ENCODE measurements at places on chromosomes 1 and 21.

DNA sequence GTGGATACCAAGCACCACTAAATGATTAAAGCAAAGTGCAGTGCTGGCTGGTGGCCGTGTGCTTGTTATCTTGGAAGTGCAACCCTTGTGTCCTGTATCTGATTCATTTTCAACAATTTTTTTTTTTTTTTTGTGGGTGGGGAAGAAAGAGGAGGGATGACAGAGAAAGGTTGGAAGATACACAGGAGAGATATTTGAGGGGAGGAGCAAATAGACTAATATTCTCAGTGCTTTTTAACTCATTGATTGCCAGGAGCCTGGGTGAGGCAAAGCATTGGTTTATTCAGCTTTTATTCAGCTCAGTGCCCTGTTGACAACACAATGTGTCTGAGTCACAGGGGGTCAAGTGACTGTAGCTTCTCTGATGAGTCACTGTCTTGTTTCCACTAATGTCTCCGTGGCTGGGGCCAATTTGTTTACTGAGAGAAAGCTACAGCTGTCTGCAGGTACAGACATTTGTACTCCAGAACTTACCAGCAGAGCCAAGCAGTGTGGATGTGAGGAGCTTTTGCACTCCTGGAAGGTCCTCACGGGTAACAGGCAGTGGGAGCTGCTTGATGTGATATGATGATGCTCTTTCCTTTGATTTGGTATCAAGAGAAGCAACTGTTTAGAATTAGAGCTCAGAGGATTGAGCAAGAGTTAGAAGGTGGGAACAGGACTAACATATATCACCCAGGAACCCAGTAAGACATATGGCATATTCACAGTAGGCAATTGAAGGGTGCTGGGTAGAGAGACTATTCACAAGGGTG lies 23.6 kb upstream of the DNM3 start:
- no peak for DNase-seq

- no peak for DNase-seq
Measured at GRCh38 chr1:238648751-238649150, 737.6 kb upstream of the CHRM3 start.

DNA sequence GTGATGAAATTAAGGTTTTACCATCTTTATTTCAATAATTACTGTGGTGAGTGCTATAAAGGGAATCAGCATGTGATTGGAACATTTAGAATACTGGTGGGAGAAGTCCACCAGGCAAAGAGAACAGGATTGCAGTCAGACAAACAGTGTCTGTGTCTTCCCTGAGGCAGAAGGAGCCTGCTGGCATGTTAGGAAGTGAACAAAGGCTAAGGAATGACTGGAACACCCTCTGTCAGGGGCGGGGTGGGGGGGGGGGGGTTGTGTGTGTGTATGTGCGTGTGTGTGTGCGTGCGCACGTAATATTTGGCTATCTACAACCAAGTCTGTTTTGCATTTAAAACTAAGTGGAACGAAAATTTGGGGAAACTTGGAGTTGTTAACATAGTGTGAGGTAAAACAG lies 30.2 kb downstream of the SRRM1 start:
- no peak for DNase-seq

DNA sequence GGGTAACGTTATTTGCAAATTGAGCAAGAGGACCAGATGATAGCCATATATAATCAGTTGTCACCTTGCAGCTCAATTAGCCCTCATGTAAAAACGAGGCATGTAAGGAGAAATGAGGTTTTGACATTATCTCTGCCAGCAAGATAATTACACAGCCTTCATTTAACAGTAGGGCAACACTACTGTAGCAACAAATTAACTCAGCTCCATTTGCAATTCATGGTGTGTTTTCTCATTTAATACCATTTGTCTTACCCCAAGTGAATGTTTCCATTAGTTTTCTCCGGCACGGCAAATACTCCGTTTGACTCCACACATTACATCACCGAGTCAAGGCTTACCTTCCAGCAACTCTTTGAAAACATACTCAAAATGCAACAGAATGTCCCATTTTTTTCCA lies 66.7 kb downstream of the GPATCH2 start:
- DNase-seq, result no peak

GRCh38 chr1:111736548-111737215 lies 2.5 kb downstream of the INKA2 start:
- no peak for DNase-seq

DNA sequence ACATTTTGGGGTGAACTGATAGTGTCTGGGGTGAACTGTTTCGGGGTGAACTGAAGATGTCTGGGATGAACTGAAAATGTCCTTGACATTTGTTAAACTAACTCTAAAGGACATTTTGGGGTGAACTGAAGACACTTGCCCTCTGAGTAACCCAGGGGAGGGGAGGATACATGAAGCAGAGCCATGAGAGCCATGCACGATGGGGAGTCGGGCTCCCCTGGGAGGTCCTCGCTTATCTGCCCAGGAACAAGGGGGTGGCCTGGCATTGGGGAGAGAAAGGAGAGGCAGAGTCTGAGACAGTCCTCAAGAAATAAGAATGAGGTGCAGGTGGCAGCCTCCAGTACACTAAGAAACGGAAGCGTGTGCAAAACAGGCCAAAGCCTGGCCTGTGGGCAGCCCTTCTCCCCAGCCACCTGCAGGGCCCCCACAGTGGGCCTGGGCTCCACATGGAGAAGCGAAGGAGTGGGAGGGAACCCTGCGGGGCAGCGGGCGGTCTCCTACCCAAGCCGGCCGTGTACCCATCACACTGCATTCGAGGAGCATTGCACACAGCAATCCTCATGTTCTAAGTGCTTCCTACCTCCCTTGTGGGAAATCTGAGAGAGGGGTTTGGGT lies 24.2 kb downstream of the RSPH1 start:
- DNase-seq, result no peak

- no peak for DNase-seq
Measured at GRCh38 chr1:227330279-227331076, 12.2 kb upstream of the CDC42BPA start.

DNA sequence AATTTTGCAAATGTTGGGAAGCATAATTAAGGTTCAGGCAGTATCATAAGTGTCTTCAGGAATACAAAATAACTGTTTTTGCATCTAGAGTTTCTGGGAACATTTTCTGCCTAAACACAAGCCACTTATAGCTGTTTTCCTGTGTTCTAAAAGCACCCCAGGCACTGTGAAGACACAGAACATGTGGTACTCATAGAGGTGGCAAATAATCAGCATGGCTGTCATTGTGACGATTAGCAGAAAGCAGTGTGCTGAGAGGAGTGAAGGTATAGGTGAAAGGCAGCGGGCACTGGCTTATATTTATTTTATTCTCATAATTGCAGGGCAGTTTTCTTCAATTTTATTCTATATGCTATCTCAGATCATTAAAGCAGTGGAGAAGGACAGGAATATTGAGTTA lies 119.6 kb downstream of the LRRC53 start:
- DNase-seq, result no peak

DNA sequence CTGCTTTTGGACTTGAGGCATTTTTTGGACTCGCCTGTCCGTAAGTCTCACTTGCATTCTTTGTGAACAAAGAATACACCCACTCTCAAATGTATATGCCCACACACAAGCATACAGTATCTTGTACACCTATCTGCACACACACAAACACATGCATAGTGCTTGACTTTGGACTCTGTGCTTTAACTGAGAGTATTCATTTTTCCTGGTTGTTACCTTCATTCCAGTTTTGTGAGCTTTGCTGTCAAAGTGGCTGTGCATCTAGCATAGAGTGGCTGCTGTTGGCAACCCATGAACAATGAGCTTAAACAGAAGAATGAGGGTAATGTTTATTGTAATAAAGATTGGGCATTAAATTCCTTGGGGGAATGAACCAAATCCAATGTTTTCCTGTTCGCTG lies 199.0 kb downstream of the PDE4B start:
- DNase-seq, result no peak

GRCh38 chr1:27058966-27059669 lies 46.5 kb upstream of the TENT5B start:
- DNase-seq, result no peak

DNA sequence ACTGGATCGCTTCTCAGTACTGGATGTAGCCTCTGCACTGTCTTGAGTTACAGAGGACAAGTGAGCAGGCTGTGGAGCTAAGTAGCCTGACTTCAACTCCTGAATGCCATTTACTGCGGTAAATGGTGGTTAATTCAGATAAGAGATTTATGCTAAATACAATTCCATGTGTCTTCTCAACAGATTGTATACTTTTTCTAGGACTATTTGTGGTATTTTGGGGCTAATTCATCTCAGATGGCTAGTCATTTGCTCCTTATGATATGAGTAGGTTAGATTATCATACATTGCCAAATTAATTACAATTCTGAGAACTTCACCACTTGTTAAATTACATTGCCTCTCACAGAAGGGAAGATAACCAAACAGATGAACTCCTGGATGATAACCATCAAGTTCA lies 90.5 kb downstream of the NTNG1 start:
- DNase-seq, result no peak

- no peak for DNase-seq
Measured at GRCh38 chr1:160116283-160117147, 956 bp downstream of the ATP1A2 start.

DNA sequence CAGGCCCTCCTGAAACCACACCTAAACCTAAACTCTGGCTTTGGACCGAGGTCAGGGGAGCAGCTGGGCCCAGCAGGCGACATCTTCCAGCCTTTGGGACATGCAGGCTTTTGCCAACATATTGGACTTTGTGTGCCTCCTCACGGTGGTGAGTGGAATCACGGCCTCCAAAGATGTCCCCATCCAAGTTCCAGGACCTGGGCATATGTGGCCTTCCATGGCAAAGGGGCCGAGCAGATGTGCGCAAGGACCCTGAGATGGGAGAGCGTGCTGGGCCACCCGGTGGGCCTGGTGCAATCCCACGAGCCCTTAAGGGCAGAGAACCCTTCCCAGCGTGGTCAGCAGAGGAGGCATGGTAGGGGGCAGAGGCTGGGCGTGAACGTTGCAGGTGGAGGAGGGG lies 160.8 kb upstream of the C1orf174 start:
- no peak for DNase-seq

DNA sequence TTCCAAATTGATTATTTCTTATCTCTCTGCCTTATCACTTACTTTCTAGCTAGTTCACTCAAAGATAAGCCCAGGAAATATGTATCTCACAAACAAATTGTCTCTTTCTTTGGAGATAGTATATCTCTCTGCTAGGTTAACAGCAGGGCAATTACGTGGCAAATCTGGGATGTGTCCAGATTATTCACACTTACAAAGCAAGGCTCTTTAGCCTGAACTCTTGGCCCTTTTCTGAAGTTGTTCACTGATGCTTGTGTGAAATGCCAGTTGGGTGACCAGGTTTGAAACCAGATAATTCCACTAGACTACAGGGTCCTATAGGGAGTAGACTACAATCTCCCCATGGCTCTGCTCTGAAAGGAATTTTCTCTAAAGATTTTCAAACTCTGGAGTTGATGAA lies 30.8 kb upstream of the FAM78B start:
- no peak for DNase-seq

DNA sequence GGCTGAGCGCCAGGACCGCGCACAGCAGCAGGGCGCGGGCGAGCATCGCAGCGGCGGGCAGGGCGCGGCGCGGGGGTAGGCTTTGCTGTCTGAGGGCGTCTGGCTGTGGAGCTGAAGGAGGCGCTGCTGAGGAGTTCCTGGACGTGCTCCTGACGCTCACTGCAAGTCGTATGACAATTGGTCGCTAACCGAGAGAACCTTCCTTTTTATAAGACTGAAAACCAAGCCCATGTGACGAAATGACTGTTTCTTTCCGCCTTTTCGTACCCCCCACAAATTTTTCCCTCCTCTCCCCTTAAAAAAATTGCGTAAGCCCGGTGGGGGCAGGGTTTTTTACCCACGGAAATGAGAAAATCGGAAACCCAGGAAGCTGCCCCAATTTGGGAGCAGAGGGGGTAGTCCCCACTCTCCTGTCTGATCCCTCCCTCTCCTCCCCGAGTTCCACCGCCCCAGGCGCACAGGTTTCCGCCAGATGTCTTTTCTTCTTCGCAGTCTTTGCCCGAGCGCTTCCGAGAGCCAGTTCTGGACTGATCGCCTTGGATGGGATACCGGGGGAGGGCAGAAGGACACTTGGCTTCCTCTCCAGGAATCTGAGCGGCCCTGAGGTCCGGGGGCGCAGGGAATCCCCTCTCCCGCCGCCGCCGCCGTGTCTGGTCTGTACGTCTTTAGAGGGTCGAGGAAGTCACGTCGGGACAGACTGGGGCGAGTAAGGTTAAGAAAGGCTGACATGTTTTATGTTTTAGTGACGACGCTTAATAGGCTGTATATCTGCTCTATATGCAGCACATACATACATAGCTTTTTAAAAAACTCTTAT lies at the start of gene PTGS2:
Gene PTGS2 (minus strand): TSS at position 179 of the 817 bp plus-strand sequence. CDS start 133 bp downstream, at position 46.
- DNase-seq, result no peak

- no peak for DNase-seq
Measured at GRCh38 chr1:46492871-46493270, 3.2 kb downstream of the DMBX1 start.

DNA sequence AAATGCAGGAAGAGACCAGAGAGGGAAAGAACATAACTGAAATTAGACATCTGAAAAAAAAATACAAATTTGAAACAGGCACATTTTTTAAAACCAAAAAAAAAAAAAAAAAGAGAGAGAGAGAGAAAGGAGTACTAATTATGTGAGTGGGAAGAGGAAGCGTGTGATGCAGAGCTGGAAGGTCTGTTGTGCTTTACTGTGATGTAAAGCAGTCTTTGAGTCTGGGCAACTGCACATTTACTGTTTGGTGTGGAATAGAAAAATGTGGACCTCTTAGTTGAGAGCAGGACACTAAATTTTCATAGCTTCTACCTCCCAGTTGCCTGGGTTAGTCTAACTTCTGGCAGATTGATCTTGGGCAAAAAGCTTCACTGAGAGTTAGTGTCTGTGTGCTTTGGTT lies 16.5 kb downstream of the LHX9 start:
- no peak for DNase-seq

GRCh38 chr1:14310476-14310875 lies 288.0 kb upstream of the KAZN start:
- no peak for DNase-seq

- DNase-seq, result peak; percentile 42
Measured at GRCh38 chr1:117059334-117059677, 820 bp upstream of the TTF2 start.

DNA sequence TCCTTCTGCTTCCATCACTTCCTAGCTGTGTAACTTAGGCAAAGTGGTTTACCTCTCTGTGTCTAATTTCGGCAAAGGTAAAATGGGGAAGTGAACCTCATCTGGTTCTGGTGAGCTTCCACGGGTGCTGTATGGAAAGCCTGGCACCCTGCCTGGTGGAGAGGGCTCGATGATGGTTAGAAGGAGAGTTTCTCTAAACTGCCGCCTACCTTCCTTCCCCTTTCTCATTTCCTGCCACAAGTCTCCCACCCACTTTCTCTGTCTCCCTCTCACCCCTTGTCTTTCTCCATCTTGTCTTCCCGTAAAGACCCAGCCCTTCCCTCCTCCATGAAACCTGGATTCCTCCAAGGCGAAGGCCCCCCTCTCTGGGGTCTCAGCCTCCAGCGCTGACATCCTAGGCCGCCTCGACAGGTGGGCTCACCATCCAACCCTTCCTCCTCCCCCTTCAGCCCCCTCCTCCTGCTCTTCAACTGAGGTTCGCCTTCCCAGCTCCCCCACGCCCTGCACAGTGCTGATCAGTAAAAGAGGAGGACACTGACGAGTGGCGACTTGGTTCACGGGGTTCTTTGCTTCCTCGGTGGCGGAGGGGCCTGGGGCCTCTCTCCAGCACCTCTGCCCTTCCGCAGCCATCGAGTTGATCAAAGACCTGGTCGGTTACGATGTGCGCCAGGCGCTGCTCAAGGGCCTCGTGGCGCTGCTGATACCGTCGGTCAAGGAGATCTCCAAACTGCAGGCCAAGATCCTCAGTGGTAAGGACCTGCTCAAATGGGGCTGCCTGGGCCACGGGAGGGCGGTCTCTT lies 7.3 kb downstream of the RNU5D-1 start:
- DNase-seq, result no peak
